CD4-positive, alpha-beta T cell treated with Interleukin-15 for 4 hours (primary cell): ENCODE measurements at places on chromosomes 11 and 22.

GRCh38 chr22:21942407-21943343 is 10.0 kb downstream of the PPM1F start:
- peak; percentile 33 for DNase-seq

GRCh38 chr11:57742087-57742452 is 779 bp downstream of the SELENOH start:
- no peak for DNase-seq

- DNase-seq, result no peak
Observed at GRCh38 chr11:24598641-24599040, 101.8 kb downstream of the LUZP2 start.

DNA sequence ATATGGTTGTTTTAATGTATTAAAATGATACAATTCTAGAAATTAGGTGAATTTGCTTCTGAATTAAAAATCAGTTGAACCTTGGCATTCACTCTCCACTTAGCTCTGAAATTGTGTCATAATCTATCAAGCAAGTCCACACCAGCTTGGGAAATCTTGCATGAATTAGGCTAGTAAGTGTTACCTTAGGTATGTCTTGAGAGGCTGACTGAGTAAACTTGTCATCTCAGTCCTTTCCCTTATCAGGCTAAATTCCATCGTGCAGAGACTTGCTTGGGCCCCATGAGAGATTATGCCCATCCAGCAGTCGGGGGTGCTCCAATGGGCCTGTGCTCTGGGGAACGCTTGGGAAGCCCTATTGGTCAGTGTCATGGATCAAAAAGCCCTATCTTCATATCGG is 33.9 kb upstream of the ST14 start:
- no peak for DNase-seq

DNA sequence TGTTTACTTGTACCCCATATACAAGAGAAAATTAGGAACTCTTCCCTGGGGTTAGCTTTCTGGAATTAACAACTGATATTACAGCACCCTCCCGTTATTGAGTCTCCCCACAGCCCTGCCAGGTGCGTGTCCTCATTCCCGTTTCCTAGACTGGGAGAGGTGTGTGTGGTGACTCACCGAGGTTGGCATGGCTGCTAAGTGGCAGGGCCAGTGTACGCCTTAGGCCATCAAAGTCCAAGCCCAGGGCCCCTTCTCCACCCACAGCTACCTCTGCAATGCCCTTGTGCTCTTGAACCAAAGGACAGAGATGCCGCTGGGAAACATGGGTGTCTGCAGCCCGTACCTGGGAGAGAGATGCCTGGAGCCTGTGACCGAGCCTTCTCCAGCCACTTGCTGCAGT is 12.3 kb downstream of the IFT27 start:
- DNase-seq, result no peak

DNA sequence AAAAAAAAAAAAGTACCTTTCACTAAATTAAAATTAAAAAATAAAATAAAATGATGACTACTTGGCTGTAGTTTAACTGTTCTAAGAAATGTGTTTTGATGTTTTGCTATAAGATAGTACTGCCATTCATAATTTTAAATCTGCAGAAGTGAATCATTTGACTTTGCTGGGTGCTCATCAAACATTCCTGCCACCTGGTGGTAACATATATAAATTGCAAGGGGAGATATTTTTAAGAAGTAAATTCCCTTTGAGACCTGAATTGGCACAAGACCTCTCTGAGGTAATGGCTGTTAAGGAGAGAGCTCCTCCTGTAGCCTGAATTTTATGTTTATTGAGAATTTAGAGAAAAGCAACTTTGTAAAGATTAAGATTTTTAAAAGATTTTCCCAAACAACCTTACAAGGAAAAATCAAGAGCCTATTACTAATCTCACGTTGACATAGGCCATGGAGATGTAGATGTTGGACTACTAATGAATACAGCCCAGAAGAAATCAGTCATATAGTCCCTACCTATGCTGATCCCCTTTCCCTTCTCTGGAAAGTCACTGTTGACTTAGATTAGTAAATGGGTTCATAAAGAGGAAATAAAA is 11.9 kb upstream of the NARS2 start:
- peak; percentile 25 for DNase-seq

- no peak for DNase-seq
Observed at GRCh38 chr11:95545116-95545875, 244.3 kb downstream of the FAM76B start.

DNA sequence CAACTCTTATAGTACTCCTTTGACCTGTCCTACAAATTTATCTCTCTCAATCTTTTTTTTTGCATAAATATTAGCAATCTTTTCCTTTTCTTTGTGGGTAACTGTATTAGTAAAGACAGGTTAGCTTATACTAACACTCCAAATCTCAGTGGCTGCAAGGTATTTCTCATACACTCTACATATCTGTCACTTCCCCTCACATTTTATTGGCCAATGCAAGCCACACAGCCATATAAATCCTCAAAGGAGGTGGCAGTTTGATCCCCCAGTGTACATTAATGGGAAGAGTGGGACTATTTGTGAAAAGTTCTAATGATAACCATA is 42.6 kb upstream of the EED start:
- DNase-seq, result peak; percentile 25

- no peak for DNase-seq
Observed at GRCh38 chr22:50705219-50705691, 32.6 kb downstream of the SHANK3 start.

DNA sequence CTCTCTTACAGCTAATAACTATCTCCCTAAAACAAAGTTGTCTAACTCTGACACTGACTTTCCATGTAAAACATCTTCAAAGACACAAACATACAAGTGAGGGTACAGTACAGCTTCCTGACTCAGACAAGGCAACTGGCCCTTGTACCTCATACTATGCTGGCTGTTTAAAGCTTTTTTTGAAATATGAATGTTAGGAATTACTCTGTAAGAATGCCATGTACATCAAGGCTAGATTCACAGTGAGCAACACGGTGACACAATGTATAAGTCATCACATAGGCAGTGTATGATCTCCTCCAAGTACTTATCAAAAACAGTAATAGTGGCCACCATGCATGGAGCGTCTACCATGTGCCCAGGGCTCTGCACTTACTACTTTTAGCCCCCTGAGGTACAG is 28.6 kb downstream of the ALG8 start:
- DNase-seq, result no peak

DNA sequence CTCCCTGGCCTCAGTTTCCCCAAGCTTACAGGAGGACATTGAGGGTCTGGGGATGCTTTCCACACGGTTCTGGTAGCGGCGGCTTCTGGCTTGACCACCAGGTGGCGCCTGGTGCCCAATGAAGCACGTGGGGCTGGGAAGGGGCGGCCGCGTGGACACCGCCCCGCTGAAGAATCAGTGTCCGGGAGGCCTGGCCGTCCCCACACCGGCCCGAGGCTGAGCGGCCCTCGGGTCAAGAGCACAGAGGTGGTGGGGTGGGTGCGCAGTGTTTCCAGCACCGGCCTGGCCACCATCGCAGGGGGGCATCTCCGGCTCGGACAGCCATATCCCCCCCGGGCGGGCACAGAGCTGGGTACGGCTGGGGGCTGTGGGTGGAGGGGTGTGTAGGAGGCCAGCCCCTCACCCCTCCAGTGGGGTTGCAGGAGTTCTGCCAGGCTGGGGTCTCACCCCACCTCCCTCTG is 27.8 kb upstream of the PPARA start:
- peak; percentile 70 for DNase-seq

DNA sequence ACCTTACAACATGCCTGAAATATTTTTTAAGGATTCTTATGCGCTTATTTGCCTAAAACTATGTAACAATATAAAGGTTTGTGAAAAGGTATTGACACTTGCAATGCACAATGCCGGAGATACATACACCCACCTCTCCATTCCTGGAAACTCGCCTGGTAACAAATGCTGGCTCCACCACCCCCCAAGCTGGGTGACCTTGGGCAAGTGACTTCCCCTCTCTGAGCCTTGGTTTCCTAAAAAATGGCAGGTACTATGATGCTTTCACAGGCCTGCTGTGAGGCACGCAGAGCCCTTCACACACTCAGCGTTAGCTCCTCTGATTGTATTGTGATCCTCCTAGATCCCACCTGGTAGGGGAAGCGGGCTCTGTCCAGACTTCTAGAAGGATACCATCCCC is 2.3 kb downstream of the GAL3ST1 start:
- DNase-seq, result no peak

- no peak for DNase-seq
Observed at GRCh38 chr22:29720811-29721323, 1.1 kb downstream of the CABP7 start.

- no peak for DNase-seq
Observed at GRCh38 chr22:24440270-24440717, 12.9 kb downstream of the ADORA2A start.

DNA sequence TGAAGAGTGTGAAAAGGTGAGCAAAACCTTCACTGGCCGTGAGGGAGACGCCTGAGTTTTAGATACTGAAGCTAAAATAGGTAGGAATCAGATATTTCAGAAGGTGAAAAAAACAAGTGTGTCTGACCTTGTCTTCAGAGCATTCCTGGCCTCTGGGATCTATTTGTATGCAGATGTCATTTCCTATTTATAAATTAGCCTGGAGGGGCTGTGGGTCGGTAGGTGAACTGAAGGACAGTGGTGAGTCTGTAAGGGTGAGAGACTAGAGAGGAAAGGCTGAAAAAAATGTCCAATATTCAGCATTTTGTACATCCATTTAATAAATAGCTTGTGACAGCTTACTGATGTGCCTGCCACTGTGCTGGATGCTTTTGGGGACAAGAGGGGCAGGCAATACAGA is 302.1 kb downstream of the DDX10 start:
- no peak for DNase-seq

DNA sequence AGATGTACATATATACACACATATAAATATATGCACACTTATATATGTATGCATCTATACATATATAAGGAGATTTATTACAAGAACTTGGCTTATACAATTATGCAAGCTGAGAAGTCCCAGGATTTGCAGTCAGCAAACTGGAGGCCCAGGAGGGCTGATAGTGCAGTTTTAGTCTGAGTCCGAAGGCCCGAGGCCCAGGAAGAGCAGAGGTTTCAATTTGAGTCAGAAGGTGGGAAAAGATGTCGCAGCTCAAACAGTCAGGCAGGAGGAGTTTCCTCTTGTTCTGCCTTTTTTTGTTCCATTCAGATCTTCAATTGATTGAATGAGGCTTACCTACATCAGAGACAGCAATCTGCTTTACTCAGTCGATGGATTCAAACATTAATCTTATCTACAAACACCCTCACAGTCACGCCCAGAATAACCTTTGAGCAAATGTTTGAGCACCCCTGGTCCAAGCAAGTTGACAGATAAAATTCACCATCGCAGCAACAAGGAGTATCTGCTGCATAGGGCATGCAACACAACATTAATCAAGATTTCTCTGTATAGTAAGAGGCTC is 4.0 kb upstream of the SGSM1 start:
- DNase-seq, result no peak

- no peak for DNase-seq
Observed at GRCh38 chr11:11845551-11845950, 3.8 kb downstream of the USP47 start.

- DNase-seq, result no peak
Observed at GRCh38 chr11:26948881-26949280, 45.0 kb upstream of the FIBIN start.

DNA sequence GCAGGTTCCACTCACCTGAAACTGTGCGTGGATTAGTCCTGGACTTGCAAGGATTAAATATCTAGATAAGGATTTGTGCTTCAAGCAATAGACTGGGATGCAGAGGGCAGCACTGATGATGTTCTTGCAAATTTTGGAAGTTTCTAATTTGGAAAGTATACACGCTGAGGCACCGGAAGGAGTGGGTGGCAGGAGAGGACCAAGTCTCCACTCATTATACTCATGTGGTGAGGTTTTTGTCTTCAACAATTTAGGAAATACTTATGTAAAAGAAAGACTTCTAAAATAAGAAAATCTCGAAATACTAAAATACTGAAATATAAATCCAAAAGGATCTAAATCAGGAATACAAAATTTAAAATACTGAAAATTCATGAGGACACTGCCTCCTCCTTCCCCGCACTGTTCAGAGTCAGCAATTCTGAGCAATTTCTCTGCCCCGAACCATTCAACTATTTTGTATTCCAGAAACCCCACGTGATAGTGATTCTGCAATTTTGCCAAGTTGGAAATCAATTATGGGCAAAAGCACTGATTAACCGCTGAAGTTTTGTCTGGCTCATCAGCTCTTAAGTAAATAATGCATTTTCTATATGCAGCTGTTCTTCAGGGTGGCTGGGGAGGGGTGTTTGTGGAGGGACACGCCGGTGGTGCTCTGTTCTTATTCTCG is 47.0 kb upstream of the CLMP start:
- no peak for DNase-seq

- no peak for DNase-seq
Observed at GRCh38 chr11:115605871-115606497, 101.8 kb upstream of the CADM1 start.

DNA sequence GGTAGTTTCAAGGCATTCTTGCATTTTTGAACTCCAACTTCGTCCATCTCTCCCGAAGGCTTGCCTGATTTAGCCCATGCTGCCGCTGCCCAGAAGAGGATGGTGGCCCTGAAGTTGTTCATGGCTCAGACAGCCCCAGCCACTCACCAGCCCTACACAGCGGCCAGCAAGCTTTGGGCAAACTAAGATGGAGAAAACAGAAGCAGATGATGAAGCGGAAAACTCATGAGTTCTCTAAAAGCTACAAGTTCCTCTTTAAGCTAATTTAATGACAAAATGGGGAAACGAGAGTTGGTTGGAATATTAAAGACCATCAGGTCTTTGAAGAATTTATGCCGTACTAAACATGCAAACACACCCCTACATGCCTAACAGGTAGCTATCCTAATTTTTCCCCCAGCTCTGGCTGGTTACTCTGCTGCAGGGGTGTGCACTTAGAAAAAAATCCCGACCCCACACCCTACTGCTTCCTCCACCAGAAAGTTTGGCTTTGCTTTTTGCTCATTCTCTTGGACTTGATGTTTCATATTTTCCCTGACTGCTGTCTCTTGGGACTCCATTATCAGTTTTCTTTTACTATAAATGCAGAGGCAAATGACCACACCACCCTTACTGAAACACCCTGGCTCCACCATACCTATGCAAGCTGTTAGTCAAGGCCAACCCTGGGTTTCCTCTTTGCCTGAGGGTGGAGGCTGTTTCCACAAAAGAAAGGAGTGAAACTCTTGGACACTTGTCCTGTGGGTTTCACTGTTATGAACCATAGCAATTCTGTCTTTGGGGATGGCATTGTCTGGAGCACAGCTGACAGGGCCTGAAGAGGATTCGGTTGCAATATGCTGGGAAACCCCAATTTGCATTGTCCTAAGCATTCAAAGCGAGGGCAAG is at the start of gene MPEG1:
MPEG1 (minus strand) TSS at position 184 of the 888 bp plus-strand sequence; CDS start at position 122, 62 bp downstream.
- DNase-seq, result no peak

- DNase-seq, result no peak
Observed at GRCh38 chr11:44034639-44035038, 13.1 kb upstream of the ACCSL start.
